ENCODE measurements at places on chromosomes 5 and 9.

DNA sequence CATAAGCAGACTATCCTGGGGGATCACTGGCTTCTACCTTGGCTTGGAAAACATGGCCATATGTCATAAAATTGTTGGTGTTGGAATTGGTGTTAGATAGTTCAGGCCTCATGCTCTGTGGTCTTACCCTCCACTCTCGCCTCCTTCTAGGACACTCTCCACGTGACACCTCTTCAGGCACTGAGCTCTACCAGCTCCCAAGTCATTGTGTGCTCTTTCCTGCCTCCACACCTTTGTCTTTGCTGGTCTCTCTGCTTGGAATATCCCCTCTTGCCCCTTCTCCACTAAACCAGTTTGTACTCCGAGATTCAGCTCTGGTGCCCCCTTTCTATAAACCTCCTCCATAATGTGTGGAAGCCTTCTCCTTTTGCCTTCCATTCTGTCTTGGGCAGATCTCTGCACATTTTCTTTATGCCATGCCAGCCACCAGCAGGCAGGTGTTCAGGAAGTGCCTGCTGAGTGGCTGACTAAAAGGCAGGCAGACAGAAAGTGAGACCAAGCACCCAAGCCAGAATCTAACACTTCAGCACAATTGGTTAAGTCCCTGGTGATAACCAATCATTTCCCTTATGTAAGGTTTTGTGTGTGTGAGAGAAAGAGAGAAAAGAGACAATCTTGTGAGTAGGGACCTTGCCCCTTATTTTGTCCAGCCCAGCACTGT, 37.7 kb downstream of the SAR1B start:
- no peak for DNase-seq

DNA sequence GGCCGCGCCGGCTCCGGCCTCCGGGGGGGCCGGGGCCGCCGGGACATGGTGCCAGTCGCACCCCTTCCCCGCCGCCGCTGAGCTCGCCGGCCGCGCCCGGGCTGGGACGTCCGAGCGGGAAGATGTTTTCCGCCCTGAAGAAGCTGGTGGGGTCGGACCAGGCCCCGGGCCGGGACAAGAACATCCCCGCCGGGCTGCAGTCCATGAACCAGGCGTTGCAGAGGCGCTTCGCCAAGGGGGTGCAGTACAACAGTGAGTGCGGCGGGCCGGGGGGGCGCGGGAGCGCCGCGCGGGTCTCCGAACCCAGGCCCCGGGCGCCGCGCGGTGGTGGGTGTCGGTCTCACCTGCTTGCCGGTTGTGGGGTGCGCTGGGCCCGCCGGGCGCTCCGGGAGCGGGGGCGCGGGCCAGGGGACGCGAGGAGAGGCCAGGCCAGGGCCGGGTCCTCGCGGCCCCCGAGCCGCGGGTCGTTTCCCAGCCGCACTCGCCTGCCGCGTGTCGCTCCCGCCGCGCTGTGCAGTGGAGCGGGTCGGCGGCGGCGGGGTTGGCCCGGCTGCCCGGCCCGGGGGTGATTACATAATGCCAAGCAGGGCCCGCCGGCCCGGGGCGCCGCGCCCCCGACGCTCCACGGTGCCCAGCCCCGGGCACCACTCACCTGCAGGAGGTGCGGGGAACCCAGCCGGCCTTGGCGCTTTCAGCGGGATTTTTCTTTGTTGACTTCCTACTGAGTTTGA, 492 bp downstream of the RABL6 start:
- DNase-seq = peak; percentile 67

- DNase-seq = no peak
Measured at GRCh38 chr9:110188991-110189390, 19.0 kb downstream of the C9orf152 start.

DNA sequence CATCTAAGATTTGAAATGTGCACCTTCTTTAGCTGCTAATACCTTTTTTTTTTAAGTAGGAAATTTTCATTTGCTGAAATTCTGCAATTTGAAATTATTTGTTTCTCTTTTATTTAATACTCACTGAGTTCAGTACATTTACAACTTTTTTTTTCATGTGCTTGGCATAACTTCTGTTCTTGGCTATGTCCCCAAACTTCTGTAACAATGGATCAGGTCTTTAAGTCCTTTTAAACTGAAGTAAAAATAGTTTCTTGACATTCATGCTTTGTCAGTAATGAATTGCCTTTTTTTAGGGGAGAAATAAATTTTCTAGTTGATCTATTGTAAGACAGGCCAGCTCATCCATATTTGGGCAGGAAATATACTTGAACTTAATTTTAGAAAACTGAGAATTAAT, 41.5 kb downstream of the EDIL3 start:
- no peak for DNase-seq

DNA sequence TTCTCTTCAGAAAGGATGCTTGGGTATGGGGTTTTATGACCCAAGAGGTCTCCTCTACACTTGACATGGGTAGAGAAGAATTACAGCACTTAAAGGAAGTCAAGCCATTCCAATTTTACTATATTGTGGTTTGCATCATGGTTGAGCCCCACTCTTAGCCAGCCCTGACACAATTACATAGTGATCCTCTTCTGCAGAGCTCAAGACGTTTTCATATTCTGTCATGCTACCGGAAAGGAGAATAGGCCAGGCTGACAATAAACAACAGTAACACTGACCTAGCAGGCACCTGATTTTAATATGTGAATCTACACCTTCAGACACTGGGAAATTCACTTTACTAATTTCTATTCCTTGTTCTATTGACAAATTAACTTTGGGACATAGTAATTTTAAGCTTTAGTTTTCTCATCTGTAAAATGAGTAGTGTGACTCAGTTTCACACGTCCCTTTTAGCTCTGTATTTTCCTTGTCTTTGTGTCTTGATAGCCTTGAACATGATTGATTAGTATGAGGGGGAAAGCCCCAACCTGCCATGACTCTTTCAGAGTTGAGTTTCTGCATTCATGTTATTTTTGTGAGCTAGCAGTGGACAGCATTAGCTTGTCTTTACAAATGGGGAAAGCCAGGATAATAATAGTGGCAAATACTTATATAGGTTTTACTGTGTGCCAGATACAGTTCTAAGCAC, 83.8 kb downstream of the SV2C start:
- no peak for DNase-seq

DNA sequence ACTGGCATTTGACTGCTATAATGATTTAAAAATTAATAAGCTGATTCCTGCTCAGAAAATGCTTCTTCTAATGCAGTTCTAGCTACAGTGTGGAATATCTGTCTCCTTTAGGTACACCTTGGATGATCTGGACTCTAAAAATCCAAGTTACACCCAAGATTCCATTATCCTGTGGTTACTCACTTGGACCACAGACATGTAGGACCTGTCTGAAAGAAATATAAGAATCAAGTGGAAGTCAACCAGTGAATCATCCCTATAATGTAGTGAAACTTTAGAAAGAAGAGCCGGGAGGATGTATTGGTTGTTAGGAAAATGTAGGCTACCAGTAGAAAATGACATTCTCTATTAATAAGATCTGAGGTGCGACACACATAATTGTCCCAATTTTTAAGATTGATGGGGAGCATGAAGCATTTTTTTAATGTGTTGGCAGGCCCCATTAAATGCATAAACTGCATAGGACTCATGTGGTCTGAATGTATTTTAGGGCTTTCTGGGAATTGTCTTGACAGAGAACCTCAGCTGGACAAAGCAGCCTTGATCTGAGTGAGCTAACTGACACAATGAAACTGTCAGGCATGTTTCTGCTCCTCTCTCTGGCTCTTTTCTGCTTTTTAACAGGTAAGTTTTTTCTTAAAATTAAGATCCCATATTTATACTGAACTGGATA, at the start of gene SPINK6:
Gene SPINK6 (plus strand): TSS at position 512 of the 673 bp plus-strand sequence. CDS start 55 bp downstream, at position 567.
- no peak for DNase-seq

GRCh38 chr5:1322036-1322900, 22.6 kb downstream of the CLPTM1L start:
- DNase-seq = no peak

- no peak for DNase-seq
Measured at GRCh38 chr9:134439368-134439784, 113.1 kb downstream of the RXRA start.

- peak; percentile 68 for DNase-seq
Measured at GRCh38 chr9:98255061-98255577, 330 bp downstream of the TBC1D2 start.

DNA sequence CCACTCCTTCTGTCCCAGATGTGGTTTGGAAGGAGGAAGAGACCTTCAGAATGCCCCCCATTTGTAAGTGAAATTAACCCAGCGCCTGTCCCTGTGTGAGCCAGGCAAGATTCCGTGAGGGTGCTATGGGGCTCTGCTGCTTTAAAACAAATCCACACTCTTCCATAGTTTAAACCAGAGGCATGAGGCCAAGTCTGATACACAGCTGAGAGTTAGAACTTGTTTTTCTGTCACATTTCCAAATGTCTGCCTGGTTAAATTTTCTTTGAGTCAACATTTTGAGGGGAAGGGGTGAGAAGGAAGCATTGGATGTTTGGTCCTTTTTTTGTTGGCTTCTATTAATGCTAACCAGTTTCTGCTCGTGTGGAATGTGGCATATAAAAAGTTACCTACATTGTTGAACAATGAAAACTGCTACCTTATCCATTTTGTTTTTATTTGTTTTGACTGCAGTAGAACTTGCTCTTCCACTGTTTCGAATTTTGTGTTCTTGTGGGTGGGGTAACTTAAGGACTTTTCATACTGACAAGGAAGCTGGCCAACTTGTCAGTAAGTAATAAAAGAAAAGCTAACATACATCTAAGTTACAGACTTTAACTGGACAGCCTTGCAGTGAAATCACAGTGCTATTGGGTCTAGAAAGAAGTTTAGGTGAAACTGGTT, 12.9 kb downstream of the RGMB start:
- no peak for DNase-seq

- peak; percentile 41 for DNase-seq
Measured at GRCh38 chr9:5449521-5450358, 602 bp upstream of the CD274 start.

GRCh38 chr5:173534031-173534430, 82.4 kb downstream of the BOD1 start:
- no peak for DNase-seq

GRCh38 chr5:177473443-177474001, at the start of gene DBN1:
Gene DBN1 (minus strand): TSS chr5:177473634. CDS start chr5:177473521, 113 bp downstream.
- DNase-seq = peak; percentile 37

- no peak for DNase-seq
Measured at GRCh38 chr5:82820961-82821845, 256.0 kb downstream of the TMEM167A start.

DNA sequence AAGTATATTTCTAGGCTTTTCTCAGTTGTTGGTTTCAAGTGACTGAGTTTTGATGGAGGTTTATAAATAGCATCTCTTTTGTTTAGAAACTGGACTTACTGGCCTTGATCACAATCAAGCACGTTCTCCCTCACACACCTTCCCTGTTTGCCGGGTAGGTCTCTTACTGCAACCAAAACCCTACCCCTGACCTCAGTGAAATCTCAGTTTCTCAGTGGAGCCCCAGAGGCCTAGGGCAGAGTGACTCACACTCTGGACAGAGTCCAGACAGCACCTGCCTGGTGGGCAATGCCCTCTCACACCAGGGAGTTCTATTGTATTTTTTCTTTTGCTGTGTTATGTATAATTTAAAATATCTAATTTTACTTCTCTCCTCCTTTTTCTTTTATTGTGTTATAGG, 48.4 kb upstream of the EPB41L4B start:
- DNase-seq = no peak

- DNase-seq = no peak
Measured at GRCh38 chr9:90939351-90939750, 137.7 kb downstream of the SYK start.

DNA sequence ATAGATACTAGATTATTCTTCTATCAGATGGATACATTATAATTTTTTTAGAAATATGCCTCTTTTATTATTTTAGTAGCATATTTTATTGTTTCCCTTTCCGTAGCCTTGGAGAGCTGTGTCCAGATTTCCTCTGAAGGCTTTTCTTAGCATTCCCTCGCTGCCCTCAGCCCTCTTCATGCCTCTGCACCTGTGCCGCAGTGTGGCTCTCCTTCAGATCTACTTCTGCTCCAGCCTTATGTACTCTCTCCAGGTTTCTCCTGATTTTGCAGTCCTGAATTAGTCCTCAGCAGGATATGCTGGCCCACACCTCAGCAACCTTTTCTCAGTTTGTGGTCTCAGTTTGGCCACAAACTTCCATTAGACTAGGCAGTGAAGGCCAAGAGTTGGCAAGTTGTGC, 1052.0 kb downstream of the TAF11L14 start:
- no peak for DNase-seq

DNA sequence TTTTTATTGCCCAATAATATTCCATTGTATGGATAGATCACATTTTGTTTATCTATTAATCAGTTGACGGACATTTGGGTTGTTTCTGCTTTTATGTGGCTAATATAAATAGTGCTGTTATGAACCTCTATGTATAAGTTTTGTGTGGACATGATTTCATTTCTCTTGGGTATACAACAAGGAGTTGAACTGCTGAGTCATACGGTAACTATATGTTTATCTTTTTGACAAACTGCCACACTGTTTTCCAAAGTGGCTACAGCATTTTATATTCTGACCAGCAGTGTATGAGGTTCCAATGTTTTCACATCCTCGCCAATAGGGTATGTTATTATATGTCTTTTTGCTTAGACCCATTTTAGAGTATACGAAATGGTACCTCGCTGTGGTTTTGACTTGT, 264.3 kb downstream of the RFX3 start:
- DNase-seq = peak; percentile 3

GRCh38 chr5:105616599-105616998, 2054.0 kb upstream of the NUDT12 start:
- no peak for DNase-seq

DNA sequence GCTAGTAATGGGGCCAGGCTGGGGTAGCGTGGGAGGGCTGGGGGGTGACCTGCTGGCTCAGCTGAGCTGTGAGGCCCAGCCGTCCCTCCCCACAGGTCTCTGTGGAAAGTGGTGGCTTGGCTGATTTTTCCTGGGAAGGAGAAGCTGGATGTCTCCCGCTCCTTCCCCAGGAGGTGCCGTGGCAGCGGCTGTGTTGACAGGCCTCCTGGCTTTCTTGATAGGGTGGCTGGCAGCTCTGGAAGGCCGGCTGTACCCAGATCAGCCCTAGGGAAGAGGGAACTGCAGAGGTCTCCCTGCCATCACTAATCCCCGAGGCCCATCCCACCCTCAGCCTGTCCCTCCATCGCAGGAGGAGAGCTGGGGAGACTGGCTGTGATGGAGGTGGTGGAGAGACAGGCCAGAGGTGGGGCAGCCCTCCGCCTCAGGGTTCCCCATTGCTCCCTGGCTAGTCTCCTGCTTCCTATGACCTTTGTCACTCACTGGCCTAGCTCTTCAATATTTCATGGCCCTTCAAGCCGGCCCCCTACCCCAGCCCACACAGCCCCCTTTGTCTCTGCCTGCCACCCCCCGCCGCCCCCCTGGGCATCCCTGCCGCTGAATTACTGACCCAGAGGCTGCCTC, 6.8 kb downstream of the CXXC5 start:
- no peak for DNase-seq

- peak; percentile 65 for DNase-seq
Measured at GRCh38 chr5:145237843-145238242, 597.3 kb downstream of the PRELID2 start.

GRCh38 chr5:178320281-178320855, 87.8 kb upstream of the PHYKPL start:
- DNase-seq = no peak

All from erythroblast (primary cell).